ENCODE measurements at places on chromosomes 6 and 20. TPM values are rescaled to one million over a fixed set of nuclear protein-coding genes. Genes with fewer than 3 reads are reported as not detected.

Gene DEFB124
- total RNA-seq: not detected

Gene HLA-DOA
- not detected for total RNA-seq

Gene ENPP5
- 2.3 TPM for total RNA-seq

Gene ABHD16A
- total RNA-seq: 62.7 TPM

Gene COX4I2
- total RNA-seq: not detected

Data from Caco-2 (cell line).